Activated gamma-delta T cell treated with anti-CD3 and anti-CD28 coated beads, Interleukin-2, amount 50 U/mL, for 16 hours (primary cell): ENCODE measurements at places on chromosomes 13 and 19.
A peak's percentile ranks its signal among the peaks of the same experiment; 100 is the strongest.

DNA sequence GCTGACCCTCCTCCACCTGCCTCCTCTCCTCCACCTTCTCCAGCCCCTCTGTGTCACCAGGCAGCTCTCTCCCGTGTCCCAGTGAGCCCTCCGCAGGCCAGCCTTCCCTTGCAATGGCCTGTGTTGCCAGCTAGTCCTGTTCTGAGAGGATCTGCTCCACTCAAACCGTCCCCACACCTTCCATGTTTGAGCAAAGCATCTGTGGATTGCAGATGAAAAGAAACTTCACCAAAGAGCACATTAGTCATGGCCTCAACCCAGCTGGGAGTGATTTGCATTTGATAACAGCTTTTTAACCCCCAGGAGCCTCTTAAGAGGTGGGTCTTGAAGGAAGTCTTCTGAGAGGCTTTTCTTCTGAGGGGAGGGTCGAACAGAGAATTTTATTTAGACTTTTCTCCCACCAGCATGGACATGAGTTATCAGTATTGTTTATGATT lies 72.8 kb downstream of the COL4A2 start:
- DNase-seq = no peak

DNA sequence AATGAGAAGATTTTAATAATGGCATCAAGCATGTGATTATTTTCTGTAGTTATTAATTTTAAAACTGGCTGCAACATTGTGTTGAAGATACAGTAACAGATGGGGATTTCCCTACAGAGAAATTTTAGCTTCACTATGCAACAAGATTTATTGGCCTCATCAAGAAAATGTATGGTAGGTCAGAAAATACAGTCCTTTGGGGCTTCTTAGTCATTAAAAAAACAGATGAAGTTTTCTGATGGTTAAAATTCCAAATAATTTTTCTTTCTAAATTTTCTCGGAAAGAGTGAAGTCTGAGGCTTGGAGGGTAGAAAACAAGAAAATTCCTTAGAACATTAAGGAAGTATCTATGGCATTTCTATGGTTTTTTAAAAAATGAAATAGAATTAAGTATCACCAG lies 1790.8 kb upstream of the PCDH20 start:
- DNase-seq = no peak

- DNase-seq = no peak
Measured at GRCh38 chr13:48476215-48476614, 56.7 kb downstream of the RCBTB2 start.

- no peak for DNase-seq
Measured at GRCh38 chr13:21079761-21080592, 18.6 kb upstream of the LATS2 start.

DNA sequence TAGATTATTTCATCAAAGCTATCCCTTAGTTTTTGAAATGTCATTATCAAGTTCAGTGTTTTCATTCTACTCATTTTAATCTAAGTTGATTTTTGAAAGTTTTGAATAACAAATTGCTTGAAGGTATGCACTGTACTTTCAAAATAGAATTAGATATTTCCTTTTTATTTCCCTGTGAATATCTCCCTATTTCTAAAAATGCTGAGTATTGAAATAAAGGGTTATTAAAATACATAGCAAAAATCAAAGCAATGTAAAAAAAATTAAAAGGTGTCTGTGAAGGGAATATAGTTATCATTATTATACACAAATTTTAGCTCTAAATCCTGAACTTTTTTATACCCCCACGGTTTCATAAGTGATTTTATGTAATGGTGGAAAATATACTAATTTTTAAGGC lies 967.8 kb downstream of the PCDH9 start:
- no peak for DNase-seq

DNA sequence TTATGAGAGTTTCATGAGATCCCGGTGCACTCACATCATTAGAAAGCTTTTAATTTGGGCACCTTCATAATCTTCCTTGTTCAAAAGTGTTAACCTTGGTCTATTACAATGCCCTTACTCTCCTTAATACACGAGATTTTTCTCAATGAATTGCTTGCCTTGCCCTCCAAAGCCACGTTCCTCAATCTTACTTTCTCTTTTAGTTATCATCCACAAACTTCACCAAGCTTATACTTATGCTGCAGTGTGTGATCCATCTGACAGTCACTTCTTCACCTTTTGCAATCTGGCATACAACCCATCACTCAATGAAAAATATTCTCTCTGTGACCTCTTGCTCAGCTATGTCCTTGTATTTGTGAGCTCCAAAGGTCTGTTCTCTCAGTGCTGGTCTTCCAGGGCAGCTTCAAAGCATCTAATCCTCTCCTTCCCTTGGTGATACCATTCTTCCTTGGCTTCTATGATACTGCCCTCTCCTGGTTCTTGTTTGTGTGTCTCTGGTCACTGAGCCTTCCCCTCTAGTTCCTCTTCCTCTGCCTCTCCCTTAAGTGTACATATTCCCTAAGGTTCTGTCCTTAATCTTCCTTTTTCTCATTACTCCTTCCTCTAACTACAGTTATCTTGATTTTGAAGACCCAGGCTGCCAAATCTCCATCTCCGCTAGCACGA lies 202.2 kb upstream of the STARD13 start:
- DNase-seq = no peak

- DNase-seq = no peak
Measured at GRCh38 chr19:8306235-8307054, 1.7 kb downstream of the CD320 start.

- DNase-seq = no peak
Measured at GRCh38 chr13:34207872-34208271, 389.9 kb downstream of the RFC3 start.

DNA sequence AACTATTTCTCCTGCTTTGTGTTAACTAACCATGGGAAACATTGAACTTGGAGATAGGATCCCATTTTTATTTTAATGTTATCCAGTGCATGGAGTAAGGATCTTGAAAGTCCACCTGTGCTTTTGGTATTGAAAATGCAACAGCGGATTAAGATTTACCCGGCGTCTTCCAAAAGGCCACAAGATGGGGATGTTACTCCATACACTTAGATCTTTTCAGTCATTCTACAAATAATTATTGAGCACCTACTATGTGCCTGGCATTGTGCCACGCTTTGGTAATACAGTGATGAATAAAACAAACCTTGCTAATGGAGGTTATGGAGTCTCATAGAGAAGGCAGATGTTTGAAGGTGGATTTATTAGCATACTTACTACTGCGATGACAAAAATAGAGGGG lies 56.9 kb downstream of the RFC3 start:
- no peak for DNase-seq

- DNase-seq = no peak
Measured at GRCh38 chr13:26186995-26187394, 35.1 kb downstream of the RNF6 start.

GRCh38 chr19:4647676-4648644 lies 8.6 kb downstream of the TNFAIP8L1 start:
- no peak for DNase-seq

- no peak for DNase-seq
Measured at GRCh38 chr13:99150575-99151361, 49.9 kb upstream of the UBAC2 start.

GRCh38 chr19:40622773-40623075 lies 21.6 kb downstream of the LTBP4 start:
- DNase-seq = no peak

DNA sequence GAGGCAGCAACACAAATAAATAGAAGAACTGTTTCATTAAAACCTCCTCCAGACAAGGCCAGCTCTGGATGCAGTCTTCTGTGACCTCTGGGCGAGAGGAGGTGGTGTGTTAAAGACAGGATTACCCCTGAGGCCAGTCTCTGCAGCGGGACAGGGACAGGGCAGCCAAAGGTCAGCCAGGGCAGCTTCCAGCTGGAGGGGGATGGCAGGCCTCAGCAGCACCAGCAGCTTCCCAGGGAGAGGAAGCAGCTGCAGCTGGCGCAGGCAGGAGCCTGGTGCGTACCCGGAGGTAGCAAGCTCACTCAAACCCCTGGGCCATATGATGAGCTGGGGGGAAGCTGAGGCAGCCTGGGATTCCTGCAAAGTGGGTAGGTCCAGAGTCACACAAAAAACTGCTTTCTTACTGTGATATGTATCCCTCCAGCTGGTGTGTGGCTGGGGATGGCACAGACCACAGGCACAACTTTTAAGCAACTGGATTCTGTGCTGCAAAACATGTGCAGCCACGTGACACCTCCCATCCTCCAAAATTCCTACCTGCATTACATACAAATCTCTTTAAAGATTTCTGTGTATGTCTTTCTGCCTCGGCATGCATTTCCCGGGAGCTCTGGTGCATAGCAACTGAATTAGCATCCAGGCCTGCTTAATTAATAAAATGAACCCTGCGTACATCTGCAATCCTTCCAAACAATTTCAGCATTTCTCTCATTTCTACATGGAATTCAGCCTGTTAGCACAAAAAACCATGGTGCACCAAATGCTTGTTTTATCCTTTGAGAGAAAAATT lies 238.3 kb upstream of the MAB21L1 start:
- no peak for DNase-seq

DNA sequence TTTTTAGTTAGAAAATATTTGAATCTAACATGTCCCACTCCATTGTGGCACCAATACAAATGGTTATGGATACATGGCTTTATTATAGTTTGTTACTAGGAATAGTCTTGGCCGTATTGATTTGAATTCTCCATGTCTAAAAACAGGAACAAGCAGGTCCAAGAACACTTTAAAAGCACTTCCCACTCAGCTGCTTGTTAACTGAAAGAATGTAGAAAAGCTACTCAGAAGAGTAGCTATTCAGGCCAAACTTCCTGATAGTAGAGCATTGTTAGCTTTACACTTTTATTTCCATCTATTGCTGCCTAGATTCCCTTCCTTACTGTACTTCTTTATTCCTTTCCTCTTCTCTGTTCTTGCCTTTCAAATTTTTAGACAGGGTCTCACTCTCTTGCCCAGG lies 6.9 kb downstream of the PIBF1 start:
- DNase-seq = no peak

- DNase-seq = no peak
Measured at GRCh38 chr19:1621021-1621420, 15.8 kb upstream of the UQCR11 start.

- DNase-seq = no peak
Measured at GRCh38 chr13:44281252-44282000, 92.2 kb upstream of the SERP2 start.

DNA sequence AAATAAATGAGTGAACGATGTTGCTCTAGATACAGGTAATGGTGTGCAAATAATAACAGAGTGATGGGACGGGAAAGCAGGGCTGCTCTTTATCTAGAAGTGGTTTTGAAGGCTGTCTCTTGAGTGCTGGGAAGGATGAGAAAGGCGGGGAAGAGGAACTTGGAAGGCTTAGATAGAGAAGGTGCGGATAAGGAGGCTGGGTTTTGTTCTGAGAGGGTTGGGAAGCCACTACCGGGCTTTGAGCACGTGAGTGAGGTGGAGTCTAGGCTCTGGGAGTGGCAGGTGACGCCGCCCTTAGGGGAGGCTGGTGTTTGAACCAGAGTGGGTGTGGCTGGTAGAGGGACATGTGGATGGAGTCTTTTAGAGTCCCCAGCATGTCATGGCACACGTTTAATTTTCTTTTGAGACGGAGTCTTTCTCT lies 811 bp downstream of the ARMC6 start:
- peak; percentile 44 for DNase-seq

DNA sequence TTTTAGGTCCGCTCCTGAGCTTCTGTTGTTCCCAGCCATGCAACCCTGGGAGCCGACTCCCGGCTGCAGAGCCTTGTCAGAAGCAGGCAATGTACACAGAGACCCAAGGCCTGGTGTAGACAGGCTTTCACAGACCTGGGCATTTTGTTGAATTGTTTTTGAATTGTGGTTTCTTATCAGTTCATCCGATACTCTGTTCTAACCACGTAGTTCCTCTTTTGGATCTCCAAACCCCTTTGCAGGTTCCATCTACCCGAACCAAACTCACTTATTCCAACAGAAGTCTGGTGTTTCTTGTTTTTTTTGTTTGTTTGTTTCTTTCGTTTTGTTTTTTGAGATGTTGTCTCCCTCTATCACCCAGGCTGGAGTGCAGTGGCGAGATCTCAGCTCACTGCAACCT lies 6.3 kb upstream of the NLRP2 start:
- no peak for DNase-seq

DNA sequence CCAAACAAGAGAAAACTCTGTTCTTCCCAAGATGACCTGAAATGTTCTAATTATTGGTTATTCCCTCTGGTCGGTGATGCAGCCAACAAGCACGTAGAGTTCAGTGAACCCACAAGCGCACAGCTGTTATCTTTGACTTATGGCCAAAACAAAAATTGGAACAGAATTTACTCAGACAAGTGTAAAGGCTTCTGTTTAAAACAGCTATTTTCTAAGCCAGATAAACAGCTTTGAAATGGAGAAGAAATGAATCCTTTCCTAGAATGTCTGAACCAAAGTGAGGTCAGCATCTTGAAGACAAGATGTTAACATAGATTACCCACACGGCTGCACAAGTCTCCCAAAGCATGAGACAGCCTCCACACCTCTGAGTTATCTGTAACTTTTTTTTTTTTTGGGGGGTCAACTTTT lies 669.2 kb downstream of the DIAPH3 start:
- DNase-seq = no peak

DNA sequence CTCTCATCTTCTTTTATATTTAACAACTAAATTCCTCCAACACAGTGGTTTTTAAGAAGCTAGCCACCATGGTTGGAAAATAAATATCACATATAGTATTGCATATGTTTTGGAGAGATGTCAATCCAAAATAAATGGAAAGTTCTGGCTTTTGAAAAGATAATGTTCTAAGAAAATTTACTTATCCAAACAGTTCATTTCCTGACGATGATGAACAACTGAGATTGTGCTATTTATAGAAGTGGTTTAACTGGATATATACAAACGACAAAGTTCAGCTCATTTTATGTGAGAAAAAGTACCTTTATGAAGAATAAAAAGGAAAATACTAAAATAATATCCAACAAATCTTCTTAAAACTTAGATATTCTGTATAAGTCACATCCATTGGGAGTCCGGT lies 174.7 kb downstream of the MZT1 start:
- no peak for DNase-seq

GRCh38 chr13:106318941-106319411 lies 216.5 kb downstream of the EFNB2 start:
- DNase-seq = no peak
